Thoracic aorta (tissue), 2 donors: ENCODE measurements at places on chromosomes 13 and 19. TPM values are rescaled to one million over a fixed set of nuclear protein-coding genes. Genes with fewer than 3 reads are reported as not detected.

DNA sequence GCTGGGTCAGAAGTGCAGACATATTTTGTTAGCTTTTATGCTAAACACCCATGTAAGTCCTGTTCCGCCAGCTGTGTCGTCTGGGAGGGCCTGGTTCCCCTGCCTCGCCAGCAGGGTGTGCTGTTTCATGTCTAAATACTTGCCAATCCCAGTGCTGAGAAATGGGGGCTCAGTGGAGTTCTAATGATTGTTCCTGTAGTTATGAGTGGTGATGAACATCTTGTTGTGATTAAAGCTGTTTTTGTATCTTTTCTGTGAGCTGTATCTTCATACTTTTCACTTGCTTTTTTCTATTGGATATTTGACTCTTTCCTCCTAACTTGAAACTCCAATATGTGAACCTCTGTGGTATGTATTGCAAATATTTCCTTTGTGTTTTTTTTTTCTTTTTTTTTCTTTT lies 32.7 kb downstream of the KDM4B start:
- no peak for DNase-seq

- no peak for DNase-seq
Measured at GRCh38 chr13:24788538-24788937, 24.6 kb downstream of the RNF17 start.

- no peak for DNase-seq
Measured at GRCh38 chr13:33105387-33106005, 89.3 kb downstream of the KL start.

DNA sequence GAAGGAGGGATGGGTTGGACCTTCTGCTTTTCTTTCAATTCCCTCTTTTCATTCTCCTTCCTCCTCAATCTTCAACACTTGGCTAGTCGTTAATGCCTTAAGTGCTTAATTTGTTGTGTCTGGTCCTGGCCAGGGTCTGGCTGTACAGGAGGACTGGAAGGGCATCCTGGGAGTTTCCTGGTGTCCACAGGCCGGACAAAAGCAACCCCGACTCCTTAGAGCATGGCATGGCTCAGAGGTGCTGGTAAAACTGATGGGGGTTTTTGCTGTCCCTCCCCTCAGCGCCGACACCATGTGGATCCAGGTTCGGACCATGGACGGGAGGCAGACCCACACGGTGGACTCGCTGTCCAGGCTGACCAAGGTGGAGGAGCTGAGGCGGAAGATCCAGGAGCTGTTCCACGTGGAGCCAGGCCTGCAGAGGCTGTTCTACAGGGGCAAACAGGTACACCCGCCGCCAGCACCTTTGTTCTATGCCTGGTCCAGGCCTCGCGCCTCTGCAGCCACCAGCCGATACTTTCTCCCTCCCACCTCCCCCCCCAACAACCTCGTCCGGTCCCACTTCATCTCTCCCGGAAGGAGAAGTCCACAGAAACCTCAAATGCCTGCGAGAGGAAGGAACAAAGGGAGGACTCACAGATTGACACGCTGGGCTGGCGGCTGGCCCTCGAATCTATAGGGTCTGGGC lies 1.4 kb downstream of the UHRF1 start:
- no peak for DNase-seq

DNA sequence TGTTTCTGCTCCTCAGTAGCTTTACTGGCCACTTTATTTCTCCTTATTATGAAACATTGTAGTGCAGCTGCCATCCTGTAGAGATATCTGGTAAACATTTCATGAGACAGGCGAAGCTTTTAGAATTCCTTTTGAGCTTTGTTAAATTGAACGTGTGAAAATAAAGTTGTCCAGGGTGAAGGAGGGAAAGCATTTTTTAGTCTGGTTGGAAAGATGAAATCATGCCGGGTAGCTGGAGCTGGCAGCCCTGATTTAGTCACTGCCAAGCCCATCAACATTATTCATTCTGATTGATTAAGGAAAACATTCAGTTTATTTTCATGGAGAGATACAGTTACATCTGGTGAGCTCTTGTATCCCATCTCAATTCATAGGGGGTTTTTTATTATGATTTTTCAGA lies 326.2 kb upstream of the GPC6 start:
- no peak for DNase-seq

GRCh38 chr19:15198951-15199660 lies 1.7 kb downstream of the NOTCH3 start:
- DNase-seq: no peak

GRCh38 chr13:66216728-66217127 lies 1013.4 kb downstream of the PCDH9 start:
- no peak for DNase-seq

Gene FBL
- total RNA-seq: 52.7 TPM

GRCh38 chr13:27909378-27909777 lies 10.4 kb upstream of the PDX1 start:
- no peak for DNase-seq

Gene SLITRK6
- not detected for total RNA-seq

Gene TPTE2
- not detected for total RNA-seq

Gene ICAM5
- total RNA-seq: 0.41 TPM

GRCh38 chr13:30826911-30827577 lies 79.0 kb upstream of the MEDAG start:
- DNase-seq: no peak

DNA sequence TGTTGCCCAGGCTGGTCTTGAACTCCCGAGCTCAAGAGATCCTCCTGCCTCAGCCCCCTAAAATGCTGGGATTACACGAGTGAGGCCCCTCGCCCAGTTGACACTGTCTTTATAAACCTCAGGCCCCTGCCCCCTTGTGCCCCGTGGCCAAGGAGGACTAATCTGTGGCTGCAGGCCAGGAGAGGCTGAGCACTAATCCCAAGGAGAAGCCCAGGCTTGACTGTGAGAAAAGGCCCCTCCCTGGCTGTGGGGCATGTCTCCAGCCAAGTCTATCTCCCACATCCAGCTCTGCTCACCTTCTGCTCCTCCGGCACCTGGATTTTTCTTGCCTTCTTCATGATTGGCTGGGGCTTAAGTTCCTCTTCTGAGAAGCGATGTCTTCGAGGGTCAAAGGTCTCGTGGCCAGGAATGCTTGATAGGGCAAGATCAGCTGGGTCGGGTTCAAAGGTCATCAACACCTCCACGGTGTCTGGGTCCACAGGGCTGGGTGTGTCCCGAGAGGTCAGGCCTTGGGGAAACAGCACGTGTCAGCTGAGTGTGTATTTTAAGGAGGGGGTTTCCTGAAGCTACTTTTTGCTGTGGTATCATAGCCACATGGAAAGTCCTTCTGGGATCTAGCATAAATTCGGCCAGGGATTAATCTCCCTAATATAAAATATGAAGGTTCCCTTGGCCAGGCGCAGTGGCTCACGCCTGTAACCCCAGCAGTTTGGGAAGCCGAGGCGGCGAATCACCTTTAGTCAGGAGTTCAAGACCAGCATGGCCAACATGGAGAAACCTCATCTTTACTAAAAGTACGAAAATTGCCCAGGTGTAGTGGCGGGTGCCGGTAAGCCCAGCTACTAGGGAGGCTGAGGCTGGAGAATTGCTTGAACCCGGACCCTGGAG lies 3.8 kb downstream of the DBP start:
- no peak for DNase-seq

DNA sequence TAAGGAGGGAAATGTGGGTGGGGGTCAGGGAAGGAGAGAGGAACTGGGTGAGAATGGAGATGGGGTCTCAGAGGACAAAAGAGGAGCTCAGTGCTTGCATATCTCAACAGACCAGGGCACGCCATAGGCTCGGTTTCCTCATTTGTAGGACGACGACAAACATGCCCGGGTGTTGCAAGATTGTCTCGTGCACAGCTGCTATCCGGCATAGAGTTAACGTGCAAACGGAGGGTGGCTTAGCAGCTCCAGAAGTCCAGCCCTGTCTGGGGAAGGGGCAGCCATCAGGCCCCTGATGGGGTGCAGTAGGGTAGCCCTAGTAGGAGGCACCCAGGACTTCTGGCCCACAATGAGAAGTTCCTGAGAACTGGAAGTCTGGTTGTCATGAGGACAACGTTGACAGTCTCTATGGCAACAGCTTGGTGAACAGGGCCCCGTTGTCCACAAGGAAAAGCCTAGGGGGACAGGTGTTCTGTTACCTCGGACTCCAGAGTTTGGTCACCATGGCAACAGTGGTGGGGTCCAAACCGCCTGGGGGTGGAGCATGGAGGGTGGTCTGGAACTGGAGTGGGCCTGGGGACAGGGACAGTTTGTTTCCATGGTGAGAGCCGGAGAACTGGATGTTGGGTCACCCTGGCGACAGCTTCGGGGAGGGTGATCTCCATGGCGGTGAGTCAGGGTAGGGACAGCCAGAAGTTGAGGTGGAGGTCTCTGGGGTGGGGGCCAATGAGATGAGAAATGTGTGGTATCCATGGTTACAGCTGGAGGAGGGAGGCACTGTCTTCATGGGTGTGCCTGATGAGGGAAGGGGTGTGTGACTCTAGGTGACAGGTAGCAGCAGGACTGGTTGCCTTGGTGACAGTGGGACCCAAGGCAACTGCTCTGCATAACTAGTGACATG lies 16.8 kb downstream of the TM6SF2 start:
- DNase-seq: no peak

DNA sequence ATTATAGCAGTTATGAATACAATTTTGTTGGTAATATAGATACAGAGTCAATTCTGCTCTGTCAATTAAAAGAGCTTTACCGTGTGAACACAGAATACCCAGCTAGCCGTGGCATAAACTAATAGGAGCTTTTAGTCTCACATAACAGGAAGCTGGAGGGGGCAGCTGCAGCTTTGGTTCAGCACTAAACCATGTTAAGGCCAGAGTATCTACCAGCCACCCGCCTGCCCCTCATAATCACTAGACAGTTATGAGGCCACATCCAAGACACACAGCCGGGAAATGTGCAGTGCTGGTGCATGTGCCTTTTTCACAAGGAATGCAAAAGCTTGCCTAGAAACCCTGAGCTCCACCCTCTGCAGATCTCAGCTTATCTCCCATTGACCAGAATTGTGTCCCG lies 62.3 kb downstream of the SGCG start:
- no peak for DNase-seq

DNA sequence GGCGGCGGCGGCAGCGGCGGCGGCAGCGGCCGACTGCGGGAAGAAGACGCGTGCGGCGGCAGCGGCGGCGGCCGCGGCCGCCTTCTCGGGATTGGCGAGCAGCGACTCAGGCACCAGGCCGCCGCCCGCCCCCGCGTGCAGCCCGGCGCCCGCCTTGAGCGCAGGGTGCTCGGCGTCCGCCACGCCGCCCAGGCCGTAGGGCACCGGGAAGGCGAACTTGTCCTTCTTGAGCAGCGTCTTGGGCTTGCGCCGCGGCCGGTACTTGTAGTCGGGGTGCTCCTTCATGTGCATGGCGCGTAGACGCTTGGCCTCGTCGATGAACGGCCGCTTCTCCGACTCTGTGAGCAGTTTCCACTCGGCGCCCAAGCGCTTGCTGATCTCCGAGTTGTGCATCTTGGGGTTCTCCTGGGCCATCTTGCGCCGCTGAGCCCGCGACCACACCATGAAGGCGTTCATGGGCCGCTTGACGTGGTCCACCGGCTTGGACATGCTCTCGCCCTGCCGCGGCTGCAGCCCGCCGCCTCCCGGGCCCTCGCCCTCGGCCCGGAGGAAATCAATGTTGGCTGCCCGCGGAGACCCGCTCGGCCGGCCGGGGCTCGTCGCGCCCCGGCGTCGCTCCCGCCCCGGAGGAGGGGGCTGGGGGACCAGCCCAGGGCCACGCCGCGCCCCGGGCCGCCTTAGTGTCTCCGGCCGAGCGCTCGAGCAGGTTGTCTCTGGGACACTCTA lies 621 bp downstream of the SOX21 start:
- no peak for DNase-seq

- DNase-seq: no peak
Measured at GRCh38 chr13:97367016-97367822, 66.8 kb upstream of the RAP2A start.

Gene C19orf67
- not detected for total RNA-seq

Gene FFAR1
- not detected for total RNA-seq

- DNase-seq: no peak
Measured at GRCh38 chr13:96032717-96033116, 20.5 kb downstream of the UGGT2 start.

- no peak for DNase-seq
Measured at GRCh38 chr13:39590466-39591036, 12.4 kb downstream of the LHFPL6 start.

- no peak for DNase-seq
Measured at GRCh38 chr19:15436012-15436825, 13.5 kb downstream of the WIZ start.

GRCh38 chr13:103605546-103606326 lies 539.5 kb upstream of the SLC10A2 start:
- DNase-seq: no peak

- no peak for DNase-seq
Measured at GRCh38 chr19:43755256-43755801, 567 bp upstream of the SMG9 start.

GRCh38 chr19:32627714-32628270 lies 46.8 kb downstream of the PDCD5 start:
- no peak for DNase-seq

Gene ZNF560
- total RNA-seq: not detected

GRCh38 chr19:15115080-15115479 lies 7.9 kb downstream of the SYDE1 start:
- no peak for DNase-seq

Gene MISP3
- 1.7 TPM for total RNA-seq

DNA sequence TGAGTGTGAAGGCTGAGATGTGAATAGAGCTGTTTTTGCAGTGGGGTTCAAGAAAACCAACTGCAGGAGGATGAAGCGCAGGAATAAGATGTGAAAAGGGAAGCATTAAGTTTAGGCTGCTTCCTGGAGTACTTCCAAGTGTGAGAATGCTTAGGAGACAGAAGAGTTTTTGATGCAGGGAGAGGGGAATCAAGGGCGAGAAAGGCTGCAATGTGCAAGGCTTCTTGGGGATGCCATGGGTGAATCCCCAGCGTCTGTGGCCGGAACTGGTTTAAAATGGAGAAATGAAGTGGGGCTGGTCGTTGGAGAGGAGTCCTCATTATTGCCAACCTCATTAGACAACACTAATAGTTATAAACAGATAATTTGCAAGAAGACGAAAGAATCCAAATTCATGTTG lies 764.9 kb downstream of the LIG4 start:
- DNase-seq: no peak

Gene PSG3
- total RNA-seq: not detected

DNA sequence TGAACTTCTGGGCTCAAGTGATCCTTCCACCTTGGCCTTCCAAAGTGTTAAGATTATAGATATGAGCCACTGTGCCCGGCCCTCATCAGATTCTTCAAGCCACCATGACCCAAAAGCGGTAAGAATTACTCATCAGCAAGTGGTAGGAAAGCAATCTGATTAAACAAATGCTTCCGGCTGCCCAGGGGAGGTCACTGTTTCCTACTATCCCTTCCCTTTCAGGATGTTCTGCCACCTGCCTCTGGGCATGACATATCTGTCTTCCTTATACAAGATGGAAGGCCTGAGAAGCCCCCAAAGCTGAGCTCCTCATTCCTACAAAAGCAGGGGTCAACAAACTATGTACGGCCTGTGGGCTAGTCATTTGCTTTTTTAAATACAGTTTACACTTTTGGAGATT lies 7.0 kb downstream of the ABHD8 start:
- no peak for DNase-seq

DNA sequence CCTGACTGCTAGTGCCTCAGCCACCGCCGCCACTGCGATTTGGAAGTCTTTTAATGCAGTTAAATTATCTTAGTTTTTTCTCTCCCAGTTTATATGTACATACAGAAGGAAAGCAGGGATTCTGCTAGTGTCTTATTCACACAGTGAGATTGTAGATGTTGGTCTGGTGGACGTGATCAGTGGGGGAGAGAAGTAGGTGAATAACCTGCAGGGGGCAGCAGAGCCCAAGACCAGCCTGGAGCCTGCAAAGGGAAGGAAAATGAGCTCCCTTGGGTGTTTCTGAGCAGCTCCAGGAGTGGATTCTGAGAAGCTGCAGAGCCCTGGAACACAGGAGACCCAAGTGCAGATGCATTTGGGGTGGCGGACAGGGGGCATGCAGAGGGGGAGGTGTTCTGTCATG lies 26.3 kb downstream of the ZNF844 start:
- peak; percentile 3 for DNase-seq

Gene KLK4
- not detected for total RNA-seq
